ENCODE measurements at places on chromosomes 3 and 15.

GRCh38 chr15:68232449-68232848 lies 2.9 kb upstream of the CLN6 start:
- DNase-seq, result no peak

DNA sequence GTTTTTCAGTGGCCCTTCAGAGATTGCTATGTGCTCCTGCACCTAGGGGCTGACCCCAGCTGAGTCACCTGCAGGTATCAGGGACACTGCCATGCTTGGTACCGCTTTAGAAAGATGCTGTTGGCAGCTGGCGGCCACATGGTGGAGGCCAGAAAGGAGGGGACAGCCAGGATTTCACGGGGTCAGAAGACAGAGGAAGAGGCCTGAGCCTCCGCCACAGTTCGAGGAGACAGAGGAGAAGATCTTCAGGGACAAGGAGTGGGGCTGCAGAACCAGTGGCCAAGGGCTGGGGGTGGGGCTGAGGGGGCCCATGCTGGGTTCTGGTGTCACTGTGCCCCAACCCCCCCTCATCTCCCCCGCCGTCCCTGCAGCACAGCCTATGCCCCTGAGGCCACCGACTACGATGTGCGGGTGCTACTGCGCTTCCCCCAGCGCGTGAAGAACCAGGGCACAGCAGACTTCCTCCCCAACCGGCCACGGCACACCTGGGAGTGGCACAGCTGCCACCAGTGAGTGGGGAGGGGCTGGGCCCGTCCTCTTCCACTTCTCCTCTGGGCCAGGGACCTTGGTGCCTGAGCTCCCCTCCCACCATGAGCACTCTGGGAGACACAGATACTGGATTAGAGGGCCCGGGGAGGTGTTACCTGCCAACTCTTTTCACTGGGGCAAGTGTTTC lies 19.9 kb downstream of the LOXL1 start:
- no peak for DNase-seq

DNA sequence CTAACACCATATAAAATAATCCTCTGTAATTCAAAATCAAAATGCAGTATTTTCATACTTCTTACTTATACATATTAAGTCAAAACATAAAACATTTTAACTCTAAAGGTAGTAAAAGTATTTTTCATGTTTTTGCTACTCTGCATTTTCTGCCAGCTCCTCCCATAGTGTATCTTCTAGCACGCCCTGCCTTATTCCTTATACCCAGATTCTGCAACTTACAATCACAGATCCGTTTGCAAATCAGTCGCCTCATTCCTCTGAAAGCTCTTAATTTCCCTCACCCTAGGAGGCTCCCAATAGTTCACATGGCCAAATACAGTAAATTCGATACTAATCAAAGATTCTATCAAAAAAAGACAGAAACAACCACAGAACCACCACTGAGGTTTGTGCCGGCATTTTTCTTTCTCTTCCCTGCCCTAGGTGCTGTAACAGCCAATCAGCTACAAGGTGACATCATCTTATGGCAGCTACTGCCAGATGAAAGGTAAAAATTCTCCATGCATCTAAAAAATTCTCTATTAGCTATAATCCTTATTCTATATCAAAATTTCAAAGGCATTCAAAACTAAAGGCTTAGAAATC lies 72.9 kb downstream of the CLASP2 start:
- DNase-seq, result no peak

- DNase-seq, result no peak
Measured at GRCh38 chr3:194330160-194330559, 21.0 kb downstream of the CPN2 start.

DNA sequence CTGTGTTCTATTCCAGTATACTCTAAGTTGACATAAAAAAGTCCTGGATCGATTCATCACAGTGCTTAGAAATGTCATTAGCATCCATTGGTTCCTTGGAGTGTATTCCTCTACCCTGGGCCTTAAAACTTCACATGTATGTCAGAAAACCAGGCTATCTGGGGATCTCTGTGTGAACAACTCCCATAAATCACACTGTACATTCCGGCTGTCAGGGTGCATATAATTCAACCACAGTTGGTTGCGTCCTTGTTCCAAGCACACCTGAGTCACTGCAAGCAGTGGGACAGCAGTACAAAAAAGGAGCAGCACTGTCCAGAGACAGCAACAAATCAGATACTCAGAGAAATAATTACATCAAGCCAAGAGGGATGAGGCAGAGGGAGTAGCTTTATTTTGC lies 52.4 kb downstream of the PDZRN3 start:
- DNase-seq, result no peak

- no peak for DNase-seq
Measured at GRCh38 chr15:62262305-62262941, 97.3 kb upstream of the C2CD4B start.

GRCh38 chr15:95975212-95975611 lies 355.3 kb upstream of the NR2F2 start:
- DNase-seq, result no peak

DNA sequence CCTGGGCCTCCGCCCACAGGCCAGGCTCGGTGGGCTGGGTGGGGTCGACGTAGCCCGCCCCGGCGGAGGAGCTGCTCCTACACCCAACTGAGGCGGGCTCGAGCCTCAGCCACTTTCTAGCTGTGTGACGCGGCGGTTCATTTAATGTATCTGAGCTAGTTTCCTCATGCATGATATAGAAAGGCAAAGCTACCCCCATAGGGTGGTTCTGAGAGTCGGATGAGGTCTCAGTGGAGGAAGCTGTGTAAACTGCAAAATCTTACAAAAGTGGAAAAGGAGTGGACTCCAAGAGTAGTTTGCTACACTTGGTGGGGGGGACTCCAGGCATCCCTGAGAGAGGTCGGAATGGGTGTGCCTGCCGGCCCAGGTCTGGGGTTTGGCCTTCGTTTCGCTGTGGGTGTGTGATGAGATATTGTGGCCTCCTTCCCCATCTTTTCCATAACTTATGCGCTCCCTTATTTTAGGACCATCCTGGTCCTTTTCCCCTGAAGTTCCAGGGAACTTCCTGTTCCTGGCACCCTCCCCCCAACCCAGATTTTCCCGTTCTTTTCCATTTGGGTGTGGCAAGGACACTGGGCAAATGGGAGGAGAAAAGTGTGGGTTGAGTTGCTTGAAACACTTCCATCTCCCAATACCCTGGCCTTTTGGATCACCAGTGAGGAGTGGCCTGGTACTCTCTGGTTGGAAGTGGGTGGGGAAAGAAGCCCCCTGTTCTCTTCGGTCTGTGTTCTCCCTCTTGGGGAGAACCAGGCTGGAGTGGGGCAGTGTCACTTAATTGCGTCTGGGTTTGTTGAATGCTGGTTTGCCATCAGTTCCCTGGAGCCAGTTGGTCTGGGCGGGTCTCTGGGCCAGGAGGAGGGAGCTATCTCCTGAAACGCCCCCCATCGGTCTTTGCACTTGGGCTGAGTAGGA lies 1.1 kb downstream of the PDIA5 start:
- DNase-seq, result no peak

- DNase-seq, result no peak
Measured at GRCh38 chr15:51966192-51966591, 5.4 kb downstream of the LEO1 start.
